Common myeloid progenitor, CD34-positive (primary cell): ENCODE measurements at places on chromosomes 4 and X.
A peak's percentile ranks its signal among the peaks of the same experiment; 100 is the strongest.

GRCh38 chrX:102745857-102746584 lies 25.5 kb downstream of the GPRASP3 start:
- peak; percentile 52 for DNase-seq

DNA sequence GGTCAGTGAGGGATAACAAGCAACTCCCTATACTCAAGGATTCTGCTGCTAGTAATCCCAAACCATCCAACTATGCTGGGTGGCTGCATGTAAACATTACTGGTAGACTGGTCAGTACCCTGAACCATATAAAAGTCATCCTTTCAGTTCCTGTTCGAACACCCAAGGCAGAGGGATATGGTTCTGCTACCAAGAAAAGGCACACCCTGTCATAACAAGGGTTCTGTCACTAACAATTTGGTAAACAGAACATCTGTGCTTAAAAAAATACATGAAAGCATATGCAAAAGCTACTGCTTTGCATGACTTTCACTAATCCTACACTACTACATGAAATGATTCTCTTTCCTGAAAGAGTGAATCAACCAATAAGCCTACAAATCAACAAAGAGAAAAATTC lies 76.8 kb upstream of the MCF2 start:
- DNase-seq, result no peak

DNA sequence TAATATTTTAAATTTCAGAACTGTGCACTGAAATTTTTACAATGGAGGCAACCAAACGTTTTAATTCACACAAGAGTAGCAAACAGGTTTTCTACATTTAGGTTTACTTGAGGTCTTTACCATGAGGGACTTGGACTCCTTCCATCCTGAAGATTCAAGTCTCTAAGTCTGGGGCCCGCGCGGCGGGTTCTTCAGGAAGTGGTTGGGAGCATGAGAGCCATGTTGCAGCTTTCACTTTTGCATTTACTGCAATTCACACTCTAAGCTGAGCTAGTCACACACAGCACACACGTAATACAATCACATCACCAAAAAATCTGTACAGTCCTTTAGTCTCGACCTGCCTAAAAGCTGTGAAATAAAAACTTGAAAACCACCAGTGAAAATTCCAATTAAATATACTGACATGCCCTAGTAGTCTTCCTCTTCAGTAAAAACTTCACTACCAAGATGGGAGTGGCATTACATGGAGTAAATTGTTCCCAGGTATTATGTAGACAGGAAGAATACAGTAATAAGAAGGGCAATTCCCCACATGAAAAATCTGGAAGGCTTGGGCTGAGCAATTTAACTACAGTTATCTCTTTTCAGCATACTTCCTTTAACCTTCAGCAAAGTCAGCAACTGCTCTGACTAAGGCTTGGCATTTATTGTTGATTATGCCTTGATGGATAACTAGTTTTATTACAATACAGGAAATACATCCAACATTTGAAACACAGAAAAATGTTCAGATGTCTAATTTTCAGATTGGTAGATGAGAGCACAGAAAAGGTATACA lies 571.1 kb upstream of the DIPK2B start:
- peak; percentile 87 for DNase-seq

- no peak for DNase-seq
Measured at GRCh38 chrX:80602036-80602860, 182.0 kb downstream of the TENT5D start.

DNA sequence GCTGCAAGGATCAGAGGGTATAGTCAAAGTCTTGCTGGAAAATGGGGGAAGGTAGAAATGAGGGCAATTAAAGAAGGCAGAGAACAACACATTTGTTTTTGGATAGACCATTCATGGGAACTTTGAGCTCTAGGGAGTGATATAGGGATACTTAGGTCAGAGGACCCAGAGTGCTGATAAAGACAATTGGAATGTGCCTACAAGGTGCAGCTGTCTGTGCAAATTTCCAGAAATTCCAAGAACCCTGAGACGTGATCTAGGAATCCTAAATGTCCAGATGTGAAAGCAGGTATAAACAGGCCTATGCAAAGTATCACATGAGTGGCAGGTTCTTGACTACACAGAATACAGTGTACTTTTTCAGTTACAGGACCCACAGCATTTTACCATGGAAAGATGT lies 24.2 kb downstream of the FNIP2 start:
- DNase-seq, result no peak

DNA sequence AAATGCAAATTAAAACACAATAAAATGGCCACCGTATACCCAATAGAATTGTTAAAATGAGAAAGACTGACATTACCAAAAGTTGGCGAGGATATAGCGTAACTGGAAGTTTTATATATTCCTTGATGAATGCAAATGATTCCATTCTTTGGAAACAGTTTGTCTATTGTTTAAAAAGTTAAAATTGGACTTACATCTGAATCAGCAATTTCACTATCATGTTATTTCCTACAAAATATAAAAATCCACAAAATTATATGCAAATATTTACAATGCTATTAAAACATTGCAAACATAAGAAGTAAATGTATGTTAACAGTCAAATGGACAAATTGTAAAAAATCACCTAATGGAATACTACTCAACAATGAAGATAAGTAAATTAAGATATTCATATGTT lies 852.2 kb upstream of the NDST4 start:
- no peak for DNase-seq

GRCh38 chr4:63430105-63430504 lies 979.1 kb downstream of the TECRL start:
- DNase-seq, result no peak

DNA sequence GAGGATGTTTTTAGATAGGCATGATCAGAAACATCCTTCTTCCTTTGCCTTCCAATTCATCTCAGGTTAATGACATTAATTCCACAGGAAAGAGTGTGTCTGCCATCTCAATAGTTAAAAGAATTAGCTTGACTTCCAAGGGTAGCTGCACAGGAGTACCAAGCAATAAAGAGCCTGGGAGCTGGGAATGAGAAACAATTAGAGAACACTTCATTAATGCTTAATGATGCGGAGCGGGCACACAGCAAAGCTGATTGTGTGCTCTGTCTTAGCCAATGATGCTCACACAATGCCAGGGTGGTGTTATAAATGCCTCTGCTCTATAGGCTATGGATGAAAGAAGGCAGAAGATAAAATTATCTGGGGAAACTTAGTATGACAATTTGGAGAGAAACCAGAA lies 1052.5 kb upstream of the LCORL start:
- DNase-seq, result no peak

- DNase-seq, result peak; percentile 79
Measured at GRCh38 chrX:51420610-51421009, 75.8 kb downstream of the NUDT11 start.

GRCh38 chr4:163638909-163639308 lies 144.4 kb downstream of the TMA16 start:
- DNase-seq, result no peak

DNA sequence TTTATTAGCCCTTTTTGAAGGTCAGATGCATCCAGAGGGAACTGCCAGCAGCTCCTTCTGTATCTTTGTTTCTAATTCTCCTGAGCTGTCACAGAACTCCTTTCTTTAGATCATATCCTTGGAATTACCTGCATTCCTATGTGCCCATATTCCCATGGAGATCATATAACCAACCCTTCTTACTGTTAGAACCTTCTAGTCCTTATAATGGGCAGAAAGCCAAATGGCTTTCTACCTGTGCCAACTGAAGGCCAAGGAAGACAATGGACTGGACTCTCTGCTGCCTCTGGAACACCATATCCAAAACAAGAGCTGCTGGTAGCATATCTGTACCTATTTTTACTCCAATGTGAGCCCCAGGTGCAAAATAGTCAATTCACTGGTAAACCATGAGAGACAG lies 60.7 kb downstream of the TBC1D9 start:
- no peak for DNase-seq

DNA sequence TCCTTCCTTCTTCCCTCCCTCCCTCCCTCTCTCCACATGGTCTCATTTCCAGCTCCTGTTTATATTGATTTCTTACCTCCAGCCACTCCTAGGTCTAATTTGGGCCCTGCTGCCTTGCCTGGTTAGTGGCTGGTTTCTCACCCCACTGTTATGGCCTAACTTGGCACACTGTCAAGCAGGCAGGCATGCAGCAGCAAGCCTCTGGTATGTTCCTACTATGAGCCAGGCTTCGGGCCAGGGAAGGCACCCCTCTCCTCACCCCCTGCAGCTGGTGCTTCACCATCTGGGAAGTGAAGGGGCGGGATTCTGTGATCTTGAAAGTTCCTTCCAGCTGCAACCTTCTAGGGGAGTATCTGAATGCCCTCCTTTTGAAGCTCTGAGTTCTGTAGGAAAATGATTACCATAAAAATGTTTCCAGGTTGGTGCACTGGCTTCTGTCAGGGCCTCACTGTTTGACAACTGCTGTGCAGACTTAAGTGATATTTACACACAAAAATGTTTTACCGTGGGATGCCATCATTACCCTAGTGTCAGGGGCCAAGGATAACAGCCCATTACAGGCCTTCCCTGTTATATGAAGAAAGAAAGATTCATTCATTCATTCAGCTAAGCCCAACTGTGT lies 10.1 kb upstream of the VMA21 start:
- no peak for DNase-seq

DNA sequence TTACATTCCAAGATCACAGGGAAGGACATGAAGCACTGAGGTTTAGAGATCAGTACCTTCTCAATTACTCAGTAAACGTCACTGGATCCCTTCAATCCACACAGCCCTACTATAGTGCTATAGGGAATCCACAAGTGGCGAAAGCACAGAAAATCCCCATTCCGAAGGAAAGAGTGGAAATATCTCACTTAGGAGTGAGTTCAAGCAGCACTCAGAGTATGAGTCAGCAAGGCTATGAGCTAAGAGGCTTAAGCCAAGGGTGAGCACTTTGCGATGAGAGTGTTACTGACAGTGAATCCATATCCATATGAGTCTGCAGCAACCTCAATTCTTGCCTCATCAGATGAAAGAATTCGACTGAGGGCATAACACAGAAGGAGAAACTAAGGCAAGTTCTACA lies 165.1 kb downstream of the VSIG4 start:
- DNase-seq, result no peak

- no peak for DNase-seq
Measured at GRCh38 chr4:98611677-98612317, 46.6 kb downstream of the TSPAN5 start.

DNA sequence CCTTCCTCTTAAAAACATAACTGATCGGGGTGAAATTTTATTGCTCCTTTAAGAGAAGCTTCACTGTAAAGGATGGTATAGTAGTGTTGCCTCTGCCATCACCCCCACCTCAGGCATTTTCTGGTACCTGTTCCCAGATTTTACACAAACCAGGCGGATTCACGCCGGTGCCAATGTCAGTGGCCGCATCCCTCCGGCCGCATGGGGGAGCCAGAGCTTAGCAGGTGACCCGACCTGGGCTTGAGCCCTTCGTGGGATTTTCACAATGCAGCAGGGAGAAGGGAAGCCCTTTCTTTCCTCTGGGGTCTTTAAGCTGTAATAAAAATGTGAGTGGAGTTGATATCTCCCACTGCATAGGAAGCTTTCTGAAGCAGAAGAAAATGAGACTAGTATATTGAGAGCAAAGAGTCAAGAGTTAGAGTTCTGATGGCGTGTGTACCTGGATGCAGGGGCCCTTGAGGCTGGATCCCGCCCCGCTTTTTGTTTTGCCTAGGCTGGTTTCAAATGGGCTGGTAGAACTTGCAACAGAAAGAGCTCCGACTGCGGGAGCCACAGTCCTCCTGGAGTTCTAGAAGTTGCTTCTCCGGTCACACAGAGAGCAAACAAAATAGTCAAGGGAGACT lies 59.4 kb downstream of the POLR2B start:
- DNase-seq, result peak; percentile 30

DNA sequence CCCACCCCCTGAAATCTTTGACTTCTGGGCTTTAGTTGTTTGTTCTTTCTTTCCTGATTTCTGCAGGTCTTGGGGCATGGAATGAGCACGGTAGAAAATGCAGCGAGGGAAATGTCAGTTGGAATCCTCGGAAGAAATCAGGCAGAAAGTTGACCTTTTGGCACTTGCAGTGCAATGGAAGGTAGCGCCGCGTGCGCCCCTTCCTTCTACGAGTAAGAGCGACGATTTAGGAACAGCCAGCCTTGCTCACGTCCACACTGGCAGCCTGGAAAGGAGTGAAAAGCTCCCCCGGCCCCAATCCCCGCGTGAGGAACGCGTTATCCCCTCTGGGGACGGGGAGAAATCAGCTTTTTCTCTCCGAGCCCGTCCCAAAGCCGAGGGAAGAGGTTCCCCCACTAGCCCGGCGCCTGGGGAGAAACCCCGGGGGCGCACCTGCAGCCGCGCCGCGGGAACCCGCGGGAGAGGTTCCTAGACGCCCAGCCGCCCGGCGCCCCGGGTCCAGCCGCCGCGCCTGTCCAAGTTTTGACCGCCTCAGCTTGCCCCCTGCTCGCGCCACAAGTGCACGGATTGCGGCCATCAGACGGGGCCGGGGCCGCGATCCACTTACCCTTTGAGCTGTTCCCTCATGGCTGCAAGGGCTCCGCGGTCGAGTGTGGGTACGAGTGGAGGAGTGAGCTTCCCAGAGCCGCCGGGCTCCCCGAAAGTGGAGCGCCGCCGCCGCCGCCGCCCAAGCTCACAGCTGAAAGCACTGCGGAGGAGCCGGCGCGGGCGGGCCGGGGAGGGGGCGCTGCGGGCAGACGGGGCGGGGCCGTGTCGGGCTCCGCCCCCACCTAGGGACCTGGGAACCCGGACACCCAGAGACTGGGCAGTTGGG lies 194.6 kb upstream of the FTHL17 start:
- DNase-seq, result peak; percentile 14

GRCh38 chr4:16026160-16026761 lies 57.6 kb downstream of the PROM1 start:
- peak; percentile 89 for DNase-seq

- no peak for DNase-seq
Measured at GRCh38 chr4:168502861-168503260, 6.0 kb downstream of the PALLD start.

DNA sequence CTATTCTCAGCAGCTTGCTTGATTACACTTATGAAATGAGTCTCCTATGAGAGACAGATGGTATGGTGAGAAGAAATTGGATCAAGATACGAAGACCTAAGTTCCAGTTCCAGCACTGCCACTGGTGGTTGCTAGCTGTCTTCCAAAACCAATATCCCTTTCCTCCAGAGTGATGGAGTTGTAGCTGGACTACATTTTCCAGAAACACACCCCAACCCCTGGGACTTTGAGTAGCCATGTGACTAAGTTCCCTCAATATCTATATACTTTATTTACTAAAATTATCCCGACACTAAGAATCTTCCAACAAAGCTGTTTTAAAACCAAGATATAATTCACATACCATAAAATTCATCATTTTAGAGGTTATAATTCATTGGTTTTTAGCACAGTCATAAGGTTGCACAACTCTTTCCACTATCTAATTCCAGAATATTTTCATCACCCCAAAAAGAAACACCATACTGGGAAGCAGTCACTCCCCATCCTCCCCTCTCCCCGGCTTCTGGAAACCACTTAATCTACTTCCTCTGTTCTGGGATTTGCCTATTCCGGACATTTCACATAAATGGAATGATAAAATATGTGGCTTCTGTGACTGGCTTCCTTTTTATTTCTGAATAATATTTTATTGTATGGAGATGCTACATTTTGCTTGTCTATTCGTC lies 118.0 kb downstream of the MANBA start:
- DNase-seq, result no peak

DNA sequence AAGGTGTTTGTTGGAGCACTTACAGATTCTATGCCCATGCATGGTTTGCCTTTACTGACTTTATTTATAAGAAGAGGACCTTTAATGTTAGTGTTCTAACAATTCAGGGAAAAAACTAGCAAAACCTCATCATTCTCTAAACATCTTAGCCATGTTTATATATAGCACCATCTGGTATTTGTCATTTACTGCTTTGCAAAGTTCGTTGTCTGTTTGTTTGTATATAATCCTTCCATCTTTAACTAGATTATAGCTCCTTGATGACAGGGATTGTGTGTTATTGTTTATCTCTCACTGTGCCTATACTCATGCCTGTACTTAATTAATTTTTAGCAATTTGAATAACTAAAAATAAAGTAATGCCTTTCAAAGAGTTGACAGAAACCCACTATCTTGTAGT lies 170.6 kb upstream of the PACRGL start:
- DNase-seq, result no peak
